ENCODE measurements at places on chromosomes 1 and 21.

GRCh38 chr1:218464871-218465270 lies 119.7 kb downstream of the TGFB2 start:
- no peak for DNase-seq

DNA sequence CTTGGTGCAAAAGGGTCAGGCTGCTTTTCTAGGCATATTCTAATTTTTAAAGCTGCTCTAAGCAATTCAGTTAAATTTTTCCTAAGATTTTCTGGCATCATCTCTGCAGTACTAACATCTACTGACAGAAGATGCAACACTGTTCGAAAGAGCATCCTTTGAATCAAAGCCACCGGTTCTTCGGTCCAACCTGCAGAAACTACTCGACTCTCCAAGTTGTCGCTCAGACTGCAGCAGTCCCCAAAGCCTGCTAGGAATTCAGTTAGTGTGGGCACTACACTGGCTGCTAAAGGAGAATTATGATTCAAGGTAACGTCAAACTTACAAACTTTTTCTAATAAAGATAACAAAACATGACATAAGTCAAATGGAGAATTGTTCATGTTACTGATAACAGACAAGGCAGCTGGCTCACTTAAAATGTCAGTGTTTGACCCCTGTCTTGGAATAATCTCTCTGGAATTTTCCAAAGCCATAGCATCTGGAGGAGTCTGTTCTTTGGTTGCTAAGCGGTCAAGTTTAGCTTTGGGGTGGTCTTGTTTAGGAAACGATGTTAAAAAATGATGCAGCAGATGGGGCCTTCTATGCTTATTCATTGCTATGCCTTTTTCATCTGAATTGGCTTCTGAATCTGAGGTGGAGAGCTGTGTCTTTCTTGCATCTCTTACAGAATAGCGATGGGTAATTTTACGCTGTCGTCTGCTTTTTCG lies 56.9 kb downstream of the LYST start:
- no peak for DNase-seq

- no peak for DNase-seq
Observed at GRCh38 chr1:25757846-25758185, 42.2 kb upstream of the SELENON start.

- DNase-seq: peak; percentile 48
Observed at GRCh38 chr1:183318433-183318832, 99.7 kb downstream of the NMNAT2 start.

DNA sequence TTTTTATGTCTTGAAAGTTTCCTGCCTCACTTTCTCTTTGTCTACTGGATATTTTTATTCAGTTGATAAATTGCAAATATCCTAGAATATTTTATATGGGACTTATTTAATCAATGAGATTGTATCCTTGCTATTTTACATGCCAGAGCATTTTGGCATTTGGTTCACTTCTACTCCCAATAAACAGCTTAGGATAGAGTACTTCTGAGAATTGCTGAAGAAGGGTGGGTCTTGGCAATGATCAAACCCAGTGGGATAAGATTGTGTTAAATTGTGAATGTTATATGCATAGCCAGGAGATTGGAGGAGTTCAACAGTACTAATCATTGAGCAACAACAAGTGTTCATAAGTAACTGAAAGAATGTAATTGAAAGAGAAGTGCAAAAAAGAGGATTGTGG lies 60.1 kb downstream of the SDCCAG8 start:
- no peak for DNase-seq

- no peak for DNase-seq
Observed at GRCh38 chr1:220828179-220828490, 41.4 kb downstream of the MTARC1 start.

DNA sequence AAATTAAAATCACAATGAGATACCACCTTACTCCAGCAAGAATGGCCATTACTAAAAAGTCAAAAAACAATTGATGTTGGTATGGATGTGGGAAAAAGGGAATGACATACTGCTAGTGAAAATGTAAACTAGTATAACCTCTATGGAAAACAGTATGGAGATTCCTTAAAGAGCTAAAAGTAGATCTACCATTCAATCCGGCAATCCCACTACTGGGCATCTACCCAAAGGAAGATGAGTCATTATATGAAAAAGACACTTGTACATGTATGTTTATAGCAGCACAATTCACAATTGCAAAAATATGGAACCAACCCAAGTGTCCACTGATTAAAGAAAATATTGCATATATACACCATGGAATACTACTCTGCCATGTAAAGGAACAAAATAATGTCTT lies 37.2 kb downstream of the SUSD4 start:
- DNase-seq: no peak
